ENCODE measurements at places on chromosomes 6 and 20.

DNA sequence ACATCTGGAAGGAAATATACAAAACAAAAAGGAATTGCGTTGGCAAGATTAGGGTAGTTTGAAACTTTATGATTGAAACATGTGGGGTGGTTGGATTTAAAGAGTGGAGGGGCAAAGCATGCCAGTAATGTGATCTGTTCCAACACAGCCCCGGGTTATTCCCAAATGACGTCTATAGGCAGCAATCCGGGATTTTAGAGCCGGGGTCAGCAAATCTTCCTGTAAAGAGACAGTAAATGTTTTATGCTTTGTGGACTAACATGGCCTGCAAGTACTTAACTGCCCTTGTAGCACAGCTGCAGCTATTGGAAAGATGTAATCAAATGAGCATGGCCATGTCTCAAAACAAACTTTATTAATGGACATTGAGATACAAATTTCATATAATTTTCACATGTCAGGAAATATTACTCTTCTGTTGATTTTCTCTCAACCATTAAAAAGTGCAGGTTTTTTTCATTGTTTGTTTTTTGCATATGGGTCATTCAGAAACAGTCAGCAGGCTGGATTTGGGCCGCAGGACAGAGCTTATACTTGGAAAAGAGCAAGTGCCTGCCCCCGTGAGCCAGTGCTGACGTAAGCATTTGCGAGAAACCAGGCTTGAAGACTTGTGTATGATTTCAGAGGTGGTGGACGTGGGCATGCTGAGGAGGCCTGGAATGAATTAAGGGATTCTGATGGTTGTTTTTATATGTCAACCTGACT, 136.5 kb downstream of the DOK5 start:
- no peak overlapping the region for H3K4me3 ChIP-seq
- no peak for DNase-seq
- H3K4me1 ChIP-seq = peaks cover 4% of the 10 kb centered on the region
- H3K27ac ChIP-seq = no peak overlapping the region
- no peaks in the 10 kb centered on the region for H3K27me3 ChIP-seq

- H3K4me3 ChIP-seq = no peak overlapping the region
- H3K27ac ChIP-seq = no peak overlapping the region
- DNase-seq = no peak
- no peaks in the 10 kb centered on the region for H3K36me3 ChIP-seq
These were observed 59.6 kb upstream of the SDHAF4 start for GRCh38 chr6:70507161-70507560.

- H3K27me3 ChIP-seq = no peaks in the 10 kb centered on the region
- H3K4me3 ChIP-seq = no peak overlapping the region
- no peak for DNase-seq
- H3K36me3 ChIP-seq = no peaks in the 10 kb centered on the region
These were observed 11.4 kb downstream of the PBOV1 start for GRCh38 chr6:138206862-138207261.

- H3K4me1 ChIP-seq = no peaks in the 10 kb centered on the region
- no peak overlapping the region for H3K4me3 ChIP-seq
- H3K36me3 ChIP-seq = no peaks in the 10 kb centered on the region
These were observed 7.1 kb downstream of the CASP8AP2 start for GRCh38 chr6:89836639-89837222.

DNA sequence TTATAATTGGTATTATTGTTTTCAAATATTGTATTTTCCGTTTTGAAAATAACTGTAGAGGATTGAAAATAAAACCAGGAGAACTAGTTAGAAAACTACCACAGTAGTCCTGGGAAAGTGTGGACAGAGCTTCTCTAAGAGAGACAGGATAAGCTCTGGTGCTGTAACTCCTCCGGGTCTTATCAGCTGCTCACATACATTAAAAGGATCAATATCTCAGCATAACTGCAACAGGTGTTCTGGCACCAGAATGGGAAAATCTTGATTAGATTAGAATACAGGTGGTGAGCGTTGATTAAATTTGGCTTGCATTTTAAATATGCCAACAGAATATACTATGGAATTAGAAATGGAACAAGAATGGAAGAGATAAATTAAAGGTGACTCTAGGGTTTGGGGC, 1138.9 kb upstream of the ADGRB3 start:
- H3K36me3 ChIP-seq = no peaks in the 10 kb centered on the region
- H3K27ac ChIP-seq = no peak overlapping the region

DNA sequence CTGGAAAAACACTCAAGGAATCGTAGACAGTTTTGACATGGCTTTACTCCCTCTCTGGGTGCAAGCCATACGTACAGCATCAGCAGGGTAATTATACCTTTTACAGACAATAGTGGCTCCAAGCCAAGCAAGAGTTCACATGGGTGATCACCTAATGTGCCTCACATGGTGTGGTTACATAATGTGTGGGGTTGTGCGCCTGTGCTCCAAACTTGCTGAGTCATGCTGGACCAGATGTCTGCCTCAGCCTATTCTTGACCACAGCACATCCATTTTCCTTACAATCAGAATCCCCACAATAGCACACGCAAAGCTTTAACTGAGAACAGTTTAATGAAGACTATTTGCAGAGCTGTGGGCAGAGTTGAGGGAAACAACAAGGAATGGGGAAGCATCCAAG, 74.5 kb downstream of the ALDH8A1 start:
- no peak overlapping the region for H3K4me3 ChIP-seq
- H3K27me3 ChIP-seq = no peaks in the 10 kb centered on the region
- H3K36me3 ChIP-seq = no peaks in the 10 kb centered on the region
- DNase-seq = no peak
- H3K4me1 ChIP-seq = no peaks in the 10 kb centered on the region
- H3K27ac ChIP-seq = no peak overlapping the region

- no peaks in the 10 kb centered on the region for H3K27me3 ChIP-seq
- H3K36me3 ChIP-seq = no peaks in the 10 kb centered on the region
- no peak overlapping the region for H3K4me3 ChIP-seq
These were observed 8.2 kb upstream of the TBC1D7 start for GRCh38 chr6:13336553-13336952.

DNA sequence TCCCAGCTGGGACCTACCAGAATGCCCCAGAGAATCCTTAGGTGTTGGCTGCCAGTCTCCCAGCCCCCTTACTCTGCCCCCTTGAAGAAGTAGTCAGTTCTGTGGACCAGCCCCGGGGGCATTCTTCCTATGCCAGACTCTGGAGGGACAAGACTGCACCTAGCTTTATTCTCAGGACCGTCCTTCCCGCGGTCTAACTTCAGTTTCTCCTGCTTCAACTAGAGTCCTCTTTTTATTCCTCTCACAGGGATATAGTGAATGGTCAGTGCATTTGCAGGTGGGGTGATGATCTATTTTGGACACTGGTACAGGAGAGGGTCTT, 35.9 kb upstream of the MDFI start:
- no peaks in the 10 kb centered on the region for H3K27me3 ChIP-seq
- no peak overlapping the region for H3K4me3 ChIP-seq
- DNase-seq = no peak
- no peaks in the 10 kb centered on the region for H3K36me3 ChIP-seq

GRCh38 chr20:13910492-13910891, 79.9 kb downstream of the SEL1L2 start:
- H3K27me3 ChIP-seq = no peaks in the 10 kb centered on the region
- no peaks in the 10 kb centered on the region for H3K4me1 ChIP-seq
- H3K4me3 ChIP-seq = no peak overlapping the region
- H3K27ac ChIP-seq = no peak overlapping the region
- DNase-seq = no peak

GRCh38 chr6:25138934-25139415, 140.2 kb upstream of the CARMIL1 start:
- H3K4me1 ChIP-seq = peaks cover 36% of the 10 kb centered on the region
- H3K27ac ChIP-seq = peak overlapping the region; percentile 81
- no peaks in the 10 kb centered on the region for H3K36me3 ChIP-seq

DNA sequence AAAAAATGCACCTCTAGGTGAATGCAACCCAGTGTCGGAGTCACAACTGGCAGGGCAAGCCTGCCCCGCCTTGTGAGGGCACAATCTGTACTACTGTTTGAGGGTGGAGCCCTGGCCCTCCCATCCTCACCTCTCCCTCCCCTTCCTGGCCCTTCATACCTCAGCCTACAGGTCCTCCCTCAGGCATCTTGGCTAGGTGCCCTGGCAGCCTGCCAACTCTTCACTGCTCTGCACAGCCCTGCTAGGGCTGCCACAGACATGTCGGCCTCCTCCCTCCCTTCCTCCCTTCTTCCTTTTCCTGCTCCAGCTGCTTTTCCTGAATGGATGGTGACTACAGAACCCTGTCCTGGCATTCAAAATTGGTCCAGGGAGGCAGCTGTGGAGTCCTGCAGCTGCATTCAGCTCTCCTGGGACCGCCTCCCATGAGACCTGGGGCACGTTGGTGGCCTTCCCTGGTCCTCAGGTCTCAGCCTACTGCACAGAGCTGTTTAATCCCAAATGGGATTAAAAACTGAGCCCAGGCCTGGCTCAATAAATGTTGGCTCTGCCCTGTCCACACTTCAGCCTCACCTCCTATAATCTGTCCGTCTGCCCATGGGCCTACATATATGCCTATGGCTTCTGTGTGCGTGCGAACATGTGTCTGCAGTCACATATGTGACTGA, 52.7 kb downstream of the CDH22 start:
- no peaks in the 10 kb centered on the region for H3K27me3 ChIP-seq
- peaks cover 6% of the 10 kb centered on the region for H3K4me1 ChIP-seq
- no peak overlapping the region for H3K27ac ChIP-seq
- H3K4me3 ChIP-seq = no peak overlapping the region
- peak; percentile 55 for DNase-seq
- H3K36me3 ChIP-seq = no peaks in the 10 kb centered on the region

- H3K4me1 ChIP-seq = no peaks in the 10 kb centered on the region
- no peak overlapping the region for H3K27ac ChIP-seq
- no peaks in the 10 kb centered on the region for H3K27me3 ChIP-seq
- DNase-seq = no peak
- H3K4me3 ChIP-seq = no peak overlapping the region
These were observed 191.6 kb upstream of the EXOC2 start for GRCh38 chr6:884570-884969.

- H3K27me3 ChIP-seq = no peaks in the 10 kb centered on the region
- no peak overlapping the region for H3K27ac ChIP-seq
- H3K4me1 ChIP-seq = no peaks in the 10 kb centered on the region
- no peaks in the 10 kb centered on the region for H3K36me3 ChIP-seq
- DNase-seq = no peak
These were observed 637.5 kb upstream of the MAN1A1 start for GRCh38 chr6:119986934-119987549.

DNA sequence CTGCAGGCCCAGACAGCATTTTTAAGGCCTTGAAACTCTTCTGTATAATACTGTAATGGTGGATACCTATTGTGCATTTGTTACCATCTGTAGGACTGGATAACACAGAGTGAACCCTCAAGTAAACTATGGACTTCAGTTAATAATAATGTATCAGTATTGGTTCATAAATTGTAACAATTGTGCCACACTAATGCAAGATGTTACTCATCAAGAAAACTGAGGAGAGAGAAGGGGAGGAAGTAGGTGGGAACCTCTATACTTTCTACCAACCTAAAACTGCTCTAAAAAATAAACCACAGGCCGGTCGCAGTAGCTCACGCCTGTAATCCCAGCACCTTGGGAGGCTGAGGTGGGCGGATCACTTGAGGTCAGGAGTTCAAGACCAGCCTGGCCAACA, 10.8 kb downstream of the MAPK13 start:
- H3K4me3 ChIP-seq = no peak overlapping the region
- no peaks in the 10 kb centered on the region for H3K27me3 ChIP-seq
- no peaks in the 10 kb centered on the region for H3K4me1 ChIP-seq
- H3K27ac ChIP-seq = no peak overlapping the region
- DNase-seq = no peak

- H3K4me3 ChIP-seq = no peak overlapping the region
- no peak overlapping the region for H3K27ac ChIP-seq
- H3K36me3 ChIP-seq = no peaks in the 10 kb centered on the region
- no peak for DNase-seq
These were observed 28.3 kb downstream of the CDH4 start for GRCh38 chr20:61280217-61280980.

DNA sequence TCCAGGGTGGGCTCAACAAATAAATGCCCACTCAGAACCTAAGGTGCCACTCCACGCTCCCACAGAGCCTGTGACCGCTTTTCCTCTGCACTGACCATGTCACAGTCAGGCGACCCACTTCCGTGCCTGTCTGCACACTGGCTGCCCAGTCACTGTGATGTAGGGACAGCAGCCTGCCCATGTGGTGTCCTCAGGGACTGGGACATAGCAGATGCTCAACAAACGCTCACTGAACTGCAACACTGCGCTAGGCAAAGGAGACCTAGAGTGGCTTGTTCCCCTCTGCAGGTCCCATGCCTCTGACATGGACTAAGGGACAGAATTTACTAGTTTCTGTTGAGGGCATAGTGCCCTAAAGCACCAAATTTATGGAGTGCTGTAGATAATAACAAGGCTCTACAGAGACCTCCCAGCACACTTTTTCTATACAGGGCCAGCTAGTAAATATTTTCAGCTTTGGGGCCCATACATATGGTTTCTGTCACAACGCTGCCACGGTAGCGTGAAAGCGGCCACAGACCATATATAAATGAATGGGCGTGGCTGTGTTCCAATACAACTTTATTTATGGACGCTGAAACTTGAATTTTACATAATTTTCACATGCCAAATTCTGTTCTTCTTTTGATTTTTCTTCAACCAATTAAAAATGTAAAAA, 57.8 kb upstream of the MRPS10 start:
- no peak overlapping the region for H3K27ac ChIP-seq
- no peaks in the 10 kb centered on the region for H3K27me3 ChIP-seq
- no peak overlapping the region for H3K4me3 ChIP-seq
- no peaks in the 10 kb centered on the region for H3K4me1 ChIP-seq

DNA sequence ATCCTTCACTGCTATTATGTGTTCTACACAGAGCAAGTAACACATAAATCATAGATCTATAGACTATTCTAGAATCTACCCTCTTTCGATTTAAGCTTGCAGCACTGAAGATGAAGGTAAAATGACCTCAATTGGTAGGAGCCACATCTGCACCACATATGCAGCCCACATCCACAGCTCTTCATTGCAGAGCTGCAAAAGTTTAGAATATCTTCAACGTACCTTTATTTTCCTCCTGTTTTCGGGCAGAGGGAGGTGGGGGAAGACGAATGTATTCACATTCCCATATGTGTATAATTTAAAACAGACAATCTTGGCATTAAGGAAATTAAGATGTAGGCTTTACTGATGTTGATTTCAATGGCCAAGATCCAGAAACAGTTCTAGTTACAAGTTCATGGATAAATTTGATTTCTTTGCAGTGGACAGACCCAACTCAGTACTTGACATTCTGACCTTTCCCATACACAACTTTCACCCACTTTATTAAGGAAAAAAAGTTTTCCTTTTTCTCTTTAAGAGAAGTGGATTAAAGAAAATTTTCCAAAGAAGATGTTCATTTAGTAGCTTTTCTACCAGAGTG, 14.0 kb downstream of the EPB41L2 start:
- no peak for DNase-seq
- H3K36me3 ChIP-seq = no peaks in the 10 kb centered on the region
- H3K4me3 ChIP-seq = no peak overlapping the region
- peaks cover 54% of the 10 kb centered on the region for H3K4me1 ChIP-seq
- H3K27ac ChIP-seq = peak overlapping the region; percentile 37
- no peaks in the 10 kb centered on the region for H3K27me3 ChIP-seq

Data from tibial nerve (tissue), 4 donors.